Activated naive CD4-positive, alpha-beta T cell treated with Interleukin-2 at 50 U/mL for 16 hours (primary cell): ENCODE measurements at places on chromosomes 2 and 18.

DNA sequence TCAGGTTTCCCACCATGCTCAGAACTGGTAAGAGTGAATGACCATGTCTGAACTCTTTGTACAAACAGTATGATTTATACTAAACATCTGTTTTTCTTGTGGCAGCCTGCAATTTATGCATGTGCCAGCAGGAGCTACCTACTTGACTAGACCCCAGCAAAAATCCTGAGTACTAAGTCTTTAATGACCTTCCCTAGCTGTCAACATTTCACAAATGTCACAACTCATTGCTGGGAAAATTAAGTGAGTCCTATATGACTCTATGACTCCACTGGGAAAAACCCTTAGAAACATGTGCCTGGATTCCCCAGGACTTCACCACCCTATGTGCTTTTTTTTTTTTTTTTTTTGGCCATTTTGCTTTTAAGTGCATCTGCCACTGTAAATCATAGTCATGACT lies 1225.8 kb downstream of the SUCLG1 start:
- no peak for DNase-seq

DNA sequence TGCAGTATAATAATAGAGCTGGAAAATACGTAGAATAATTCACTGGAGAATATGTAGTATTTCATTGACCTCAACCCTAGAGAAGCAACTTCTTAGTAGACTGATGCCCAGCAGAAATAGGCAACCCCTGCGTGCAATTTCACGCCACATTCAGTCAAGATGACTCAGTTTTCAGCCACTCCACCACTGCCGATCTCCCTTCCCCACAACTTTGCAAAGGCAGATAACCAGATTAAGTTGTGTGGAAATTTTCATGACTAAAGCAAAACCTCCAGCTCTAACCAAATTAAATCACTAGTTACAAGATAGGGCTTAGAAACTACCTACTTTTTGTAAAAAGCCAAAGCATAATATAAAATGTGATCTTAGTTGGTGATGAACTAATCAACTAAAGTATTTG lies 63.3 kb upstream of the STK17B start:
- peak; percentile 68 for DNase-seq

DNA sequence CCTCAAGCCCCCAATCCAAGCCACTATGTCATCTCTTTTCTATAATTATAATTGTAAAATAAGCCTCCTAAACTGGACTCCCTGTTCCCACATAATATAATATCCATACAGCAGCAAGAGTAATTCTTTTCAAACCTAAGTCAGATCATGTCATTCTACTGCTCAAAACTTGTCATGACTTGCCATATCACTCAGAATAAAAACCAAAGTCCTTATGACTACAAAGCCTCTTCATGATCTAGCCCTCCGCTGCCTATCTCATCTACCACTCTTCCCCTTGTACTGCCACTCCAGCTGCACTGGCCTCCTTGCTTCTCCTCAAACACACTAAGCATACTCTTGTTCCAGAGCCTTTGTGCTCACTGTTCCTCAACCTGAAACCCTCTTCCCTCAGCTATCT lies 69.9 kb downstream of the MEMO1 start:
- no peak for DNase-seq

DNA sequence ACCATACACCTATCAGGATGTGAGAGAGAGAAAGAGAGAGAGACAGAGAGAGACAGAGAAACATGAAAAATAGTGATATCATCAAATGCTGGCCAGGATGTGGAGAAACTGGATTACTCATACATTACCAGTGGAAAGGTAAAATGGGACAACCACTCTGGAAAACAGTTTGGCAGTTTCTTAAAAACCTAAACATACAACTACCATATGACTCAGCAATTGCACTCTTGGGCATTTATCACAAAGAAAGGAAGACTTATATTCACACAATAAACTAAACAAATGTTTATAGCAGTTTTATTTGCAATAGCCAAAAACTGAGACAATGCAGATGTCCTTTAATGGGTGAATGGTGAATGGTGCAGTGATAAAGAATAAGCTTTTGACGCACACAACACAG lies 29.1 kb downstream of the SLC4A3 start:
- DNase-seq = no peak

GRCh38 chr2:238669046-238669445 lies 178.8 kb upstream of the TWIST2 start:
- DNase-seq = no peak

GRCh38 chr2:99338029-99338585 lies 918 bp downstream of the EIF5B start:
- DNase-seq = no peak

- DNase-seq = no peak
Observed at GRCh38 chr18:1585881-1586488, 681.3 kb downstream of the ADCYAP1 start.

DNA sequence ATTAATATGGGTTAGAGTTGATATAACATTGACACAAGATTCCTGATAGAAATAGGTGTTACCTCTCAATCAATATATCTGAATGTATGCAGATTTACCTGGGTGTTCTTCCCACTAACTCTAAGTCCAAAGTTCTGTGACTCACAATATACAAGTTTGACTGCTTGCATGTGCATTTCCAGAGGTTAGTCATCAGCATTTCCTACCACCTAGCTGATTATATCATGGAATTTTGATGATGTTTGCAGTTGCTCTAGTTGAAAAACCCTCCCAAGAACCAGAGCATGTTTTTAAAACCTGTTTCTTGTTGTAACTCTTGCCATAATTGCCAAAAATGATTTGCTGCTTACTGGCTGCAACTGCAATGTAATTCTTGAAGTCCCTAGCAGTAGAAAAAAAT lies 15.0 kb upstream of the DSG1 start:
- no peak for DNase-seq

DNA sequence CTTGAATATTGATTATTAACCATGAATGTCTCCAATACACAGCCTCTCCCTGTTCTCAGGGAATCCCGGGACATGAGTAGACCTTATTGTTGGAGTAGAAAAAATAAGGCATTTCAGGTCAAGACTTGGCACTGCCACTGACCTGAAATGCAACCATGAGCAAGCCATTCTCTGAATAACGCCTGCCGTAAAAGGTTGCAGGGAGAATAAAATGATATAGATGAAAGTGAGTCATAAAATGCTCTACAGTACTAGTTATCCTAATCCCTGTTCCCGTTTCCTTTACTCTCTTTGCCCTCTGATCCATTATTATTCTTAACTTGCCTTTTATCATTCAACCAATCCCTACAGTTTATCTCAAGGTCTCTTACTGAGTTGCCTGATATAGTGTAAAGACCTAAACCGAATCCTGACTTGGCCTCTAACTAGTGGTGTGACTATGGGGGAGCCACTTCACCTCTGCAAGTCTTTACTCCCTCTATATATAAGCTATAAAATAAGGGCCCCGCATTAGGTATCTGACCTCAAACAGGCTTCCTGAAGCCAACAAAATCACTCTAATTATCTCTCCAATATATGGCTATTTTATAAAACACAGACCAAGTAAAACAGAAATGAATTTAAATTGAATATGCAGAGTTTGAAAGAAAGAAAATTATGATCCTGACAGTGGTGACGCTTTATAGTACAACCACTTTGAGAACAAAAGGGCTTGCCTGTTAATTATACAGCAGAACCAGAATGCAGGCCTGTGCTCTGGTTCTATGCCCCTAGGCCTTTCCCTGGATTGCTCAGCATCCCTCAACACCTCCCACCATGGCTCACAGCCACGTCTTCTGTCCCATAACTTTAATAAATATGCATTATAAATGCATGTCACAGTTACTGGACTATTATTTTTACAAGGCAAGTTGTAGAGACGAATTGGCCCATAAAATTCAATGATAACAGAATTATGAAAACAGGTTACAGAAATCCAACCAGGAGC lies 183.1 kb downstream of the STK39 start:
- DNase-seq = no peak

DNA sequence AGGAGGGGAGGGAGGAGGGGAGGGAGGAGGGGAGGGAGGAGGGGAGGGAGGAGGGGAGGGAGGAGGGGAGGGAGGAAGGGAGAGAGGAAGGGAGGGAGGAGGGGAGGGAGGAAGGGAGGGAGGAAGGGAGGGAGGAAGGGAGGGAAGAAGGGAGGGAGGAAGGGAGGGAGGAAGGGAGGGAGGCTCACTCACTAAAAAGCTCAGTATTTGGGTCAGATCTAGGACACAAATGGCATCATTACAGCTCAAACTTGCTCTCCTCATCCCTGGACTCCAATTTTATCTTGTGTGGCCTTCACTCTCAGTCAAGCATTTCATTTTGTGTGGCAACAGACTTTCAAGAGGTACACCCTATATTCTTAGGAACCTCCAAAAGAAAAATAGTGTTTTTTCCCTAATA lies 435.4 kb downstream of the IRS1 start:
- DNase-seq = no peak

DNA sequence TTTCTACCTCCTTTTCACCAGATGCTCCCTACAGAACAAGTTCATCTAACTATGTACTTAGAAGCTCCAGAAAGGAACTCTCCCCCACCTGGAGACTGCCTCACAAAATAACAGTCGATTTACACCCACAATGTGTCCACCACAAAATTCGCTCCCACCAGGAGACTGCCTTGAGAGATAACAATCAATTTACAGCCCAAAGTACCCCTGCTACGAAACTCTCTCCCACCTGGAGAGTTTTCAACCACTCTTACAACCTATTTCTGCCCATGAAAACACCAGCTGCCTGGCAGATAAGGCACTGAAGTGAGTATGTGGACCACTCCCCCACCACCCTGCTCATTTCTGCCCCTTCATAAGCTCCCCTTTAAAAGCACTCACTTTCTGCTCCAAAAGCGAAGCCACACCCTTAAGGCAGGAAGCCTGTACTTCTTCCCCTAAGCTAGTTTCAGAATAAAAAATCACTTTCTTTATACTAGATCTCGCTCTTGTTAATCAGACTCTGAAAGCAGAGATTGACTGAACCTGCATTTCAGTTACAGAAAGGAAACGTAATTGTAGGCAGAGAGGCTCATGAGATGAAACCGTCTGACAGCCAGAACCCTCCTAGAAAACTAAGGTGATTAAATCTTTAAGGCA lies 94.4 kb upstream of the RBBP8 start:
- DNase-seq = no peak

DNA sequence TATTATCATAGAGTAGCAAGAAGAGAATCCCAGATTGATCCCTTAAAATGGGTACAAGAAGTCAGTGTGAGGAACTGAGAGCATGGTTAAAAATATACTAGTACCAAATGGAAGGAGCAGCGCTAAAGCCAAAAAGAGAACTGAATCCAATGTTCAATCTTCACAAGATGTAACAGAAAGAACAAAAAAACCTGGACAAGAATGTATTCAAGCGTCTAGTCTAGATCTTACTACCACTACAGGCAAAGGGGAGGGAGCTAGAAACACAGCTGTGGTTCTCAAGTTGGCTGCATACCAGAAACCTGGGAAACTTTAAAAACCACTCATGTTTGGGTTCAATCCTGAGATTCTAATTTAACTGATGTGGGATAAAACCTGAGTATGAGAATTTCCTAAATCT lies 57.5 kb downstream of the PIAS2 start:
- no peak for DNase-seq
